ENCODE measurements at places on chromosomes 16 and 17.
A peak's percentile ranks its signal among the peaks of the same experiment; 100 is the strongest.

- DNase-seq = no peak
Measured at GRCh38 chr16:81445966-81446906, 1.6 kb downstream of the CMIP start.

DNA sequence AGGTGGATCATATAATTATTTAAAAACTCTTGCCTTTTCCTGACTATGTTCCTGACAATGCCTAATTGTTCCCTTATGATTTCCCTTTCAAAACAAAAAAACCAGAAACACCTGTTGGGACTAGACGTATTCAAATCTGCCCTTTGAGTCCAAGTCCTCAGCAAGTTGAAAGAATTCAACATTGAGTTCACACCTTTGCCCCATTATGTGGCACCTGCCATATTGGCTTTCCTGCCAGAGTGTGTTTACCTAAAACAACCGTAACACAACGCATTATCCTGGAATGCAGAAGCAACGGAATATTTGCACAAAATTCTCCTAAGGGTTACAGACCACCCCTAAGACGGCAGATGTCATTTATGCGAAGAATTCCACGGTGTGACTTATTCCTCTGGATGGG lies 105.9 kb downstream of the ZFHX3 start:
- no peak for DNase-seq

- DNase-seq = no peak
Measured at GRCh38 chr17:42676424-42677011, at the start of gene PLEKHH3. Gene PLEKHH3, minus strand, starts transcription at chr17:42676994. Its CDS starts 431 bp downstream, at chr17:42676563.

GRCh38 chr16:73051961-73052360 lies 4.0 kb upstream of the ZFHX3 start:
- DNase-seq = no peak

DNA sequence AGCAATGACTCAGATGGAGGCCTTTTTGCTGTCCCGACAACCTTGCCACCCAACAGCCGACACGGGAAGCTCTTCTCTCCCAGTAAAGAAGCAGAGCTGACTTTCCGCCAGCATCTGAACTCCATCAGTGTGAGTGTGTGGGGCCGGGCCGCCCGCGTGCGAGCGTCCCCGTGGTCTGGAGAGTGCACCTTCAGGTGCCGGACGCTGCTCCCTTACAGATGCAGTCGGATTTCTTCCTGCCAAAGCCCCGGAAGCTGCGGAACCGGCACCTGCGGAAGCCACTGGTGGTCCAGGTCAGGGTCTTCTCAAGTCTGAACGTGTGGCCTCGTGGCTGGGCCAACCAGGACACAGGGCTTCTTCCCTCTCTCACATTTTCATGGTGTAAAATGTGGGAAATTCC lies 15.5 kb upstream of the JPT2 start:
- no peak for DNase-seq

DNA sequence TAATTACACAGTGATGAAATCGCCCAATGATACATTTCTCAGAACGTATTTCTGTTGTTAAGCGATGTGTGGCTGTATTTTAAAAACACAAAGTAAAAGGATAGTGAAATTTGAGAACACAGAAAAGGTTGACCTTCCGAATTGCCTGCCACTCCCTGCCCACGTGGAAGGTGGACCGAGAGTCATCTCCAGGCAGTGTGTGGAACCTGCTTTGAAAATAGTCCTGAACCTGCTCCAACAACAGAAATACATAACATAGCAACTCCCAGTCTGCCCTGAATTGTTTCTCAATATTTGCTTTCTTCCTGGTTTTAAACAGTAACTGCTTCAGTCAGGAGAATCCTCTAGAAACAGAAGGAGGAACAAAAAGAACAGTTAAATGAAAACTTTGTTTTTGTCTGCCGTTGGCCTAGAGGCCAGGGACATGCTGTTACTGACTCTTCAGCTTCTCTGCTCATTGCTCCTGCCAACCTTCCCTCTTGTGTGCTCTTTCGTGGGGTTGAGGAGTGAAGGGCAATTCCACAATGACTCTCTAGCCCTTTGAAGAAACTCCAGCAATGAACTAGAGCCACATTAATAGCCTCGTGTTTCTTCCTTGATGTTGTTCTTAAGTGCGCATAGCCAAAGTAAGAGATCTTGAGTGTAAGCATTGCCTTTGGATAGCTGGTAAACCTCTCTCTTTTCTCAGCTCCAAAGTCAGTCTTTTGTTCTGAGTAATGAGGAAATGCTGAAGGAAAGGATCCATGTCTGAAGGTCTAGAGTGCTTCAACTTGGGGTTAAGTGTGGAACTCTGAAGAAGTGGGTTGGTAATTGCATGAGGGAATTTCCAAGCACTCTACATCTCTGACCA lies 452.5 kb upstream of the CCL2 start:
- no peak for DNase-seq

GRCh38 chr16:68848786-68849185 lies 5.5 kb downstream of the TANGO6 start:
- no peak for DNase-seq

DNA sequence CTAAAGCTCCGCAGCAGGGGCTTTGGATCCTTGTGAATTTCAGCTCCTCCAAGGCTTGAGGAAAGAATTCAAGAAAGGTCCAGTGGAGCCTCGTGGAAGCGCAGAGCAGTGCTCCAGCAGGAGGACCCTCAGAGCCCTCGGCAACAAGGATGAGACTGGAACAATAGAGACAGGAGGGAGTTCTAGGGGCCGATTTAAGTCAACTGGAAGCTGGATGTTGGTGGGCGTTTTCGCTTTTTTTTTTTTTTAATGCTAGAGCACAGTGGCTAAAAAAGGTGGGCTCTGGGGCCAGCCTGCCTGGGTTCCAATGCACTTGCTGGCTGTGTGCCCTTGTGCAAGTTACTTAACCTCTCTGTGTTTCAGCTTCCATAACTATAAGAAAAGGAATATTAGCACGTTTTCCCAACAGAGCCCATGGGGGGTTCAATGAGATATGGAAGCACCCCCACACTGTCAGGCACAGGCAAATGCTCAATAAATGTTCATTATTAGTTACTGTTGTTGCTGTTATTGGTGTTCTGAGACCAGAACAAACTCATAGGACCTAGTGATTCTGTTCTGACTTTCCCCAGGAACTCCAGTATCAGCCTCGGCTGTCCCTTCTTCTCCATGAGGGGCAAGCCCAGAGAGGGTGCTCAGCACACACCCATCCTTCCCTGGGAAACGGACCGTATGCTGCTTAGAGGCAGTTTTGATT lies 5.3 kb upstream of the CBX8 start:
- DNase-seq = no peak

GRCh38 chr17:8016632-8017424 lies 14.4 kb downstream of the GUCY2D start:
- peak; percentile 39 for DNase-seq

- no peak for DNase-seq
Measured at GRCh38 chr17:67322042-67322787, 44.2 kb downstream of the PSMD12 start.

DNA sequence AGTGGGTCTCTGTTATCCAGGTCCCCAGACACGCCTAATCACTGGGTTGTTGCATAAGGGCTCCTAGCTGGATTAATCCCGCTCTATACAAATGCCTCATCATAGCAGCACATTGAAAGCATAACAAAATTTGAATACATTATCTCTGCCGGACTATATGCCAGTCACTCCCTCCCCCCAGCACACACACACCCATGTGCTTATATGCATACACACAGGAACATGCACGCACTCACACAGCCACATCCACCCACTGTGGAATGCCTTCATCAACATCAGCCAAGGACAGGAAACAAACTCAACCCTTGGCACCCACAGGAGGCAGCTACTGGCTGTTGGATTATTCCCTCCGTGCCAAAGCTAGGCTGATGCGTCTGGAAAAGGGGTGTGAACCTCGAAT lies 3.5 kb upstream of the CDH13 start:
- no peak for DNase-seq

- DNase-seq = no peak
Measured at GRCh38 chr17:82697808-82698064, 762 bp downstream of the RAB40B start.

- DNase-seq = no peak
Measured at GRCh38 chr17:41683441-41684007, 5.2 kb upstream of the EIF1 start.

DNA sequence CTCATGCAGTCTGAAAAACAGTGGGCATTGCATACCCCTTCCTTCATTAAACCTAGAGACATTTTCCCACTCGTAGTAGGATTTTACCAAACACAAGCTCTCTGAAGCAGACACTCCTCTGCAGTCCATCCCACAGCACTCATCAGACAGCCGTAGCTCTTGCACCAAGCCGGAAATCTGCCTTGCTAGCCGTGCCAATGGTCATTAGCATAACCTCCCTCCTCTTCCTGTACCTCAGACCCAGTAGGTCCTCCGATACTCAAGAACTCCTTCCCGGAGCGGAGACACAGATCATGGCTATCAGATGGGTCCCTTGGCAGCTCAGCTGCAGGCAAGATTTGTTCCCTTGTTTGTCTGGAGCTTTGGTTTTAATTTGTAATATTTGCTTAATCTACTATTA lies 483.1 kb upstream of the PSMD7 start:
- DNase-seq = no peak

GRCh38 chr16:54286366-54287130 lies at the start of gene IRX3:
Gene IRX3, minus strand, starts transcription at chr16:54286787. Its CDS starts 737 bp downstream, at chr16:54286050.
- DNase-seq = peak; percentile 75

GRCh38 chr16:86059253-86060171 lies 160.6 kb downstream of the IRF8 start:
- DNase-seq = no peak

DNA sequence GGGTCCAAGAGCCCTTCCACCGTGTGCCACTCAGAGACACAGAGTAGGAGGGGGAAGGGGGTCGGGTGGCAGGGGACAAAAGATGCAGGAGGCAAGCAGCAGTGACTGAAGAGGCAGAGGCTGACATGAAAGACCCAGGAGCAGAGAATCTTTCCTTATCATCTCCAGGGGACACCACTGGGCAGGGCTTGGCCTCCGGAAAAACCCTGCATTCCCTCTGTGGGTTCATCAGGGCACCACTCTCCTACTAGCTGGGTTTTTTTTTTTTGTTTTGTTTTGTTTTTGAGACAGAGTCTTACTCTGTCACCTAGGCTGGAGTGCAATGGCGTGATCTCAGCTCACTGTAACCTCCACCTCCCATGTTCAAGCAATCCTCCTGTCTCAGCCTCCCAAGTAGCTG lies 2.1 kb upstream of the STX4 start:
- no peak for DNase-seq

DNA sequence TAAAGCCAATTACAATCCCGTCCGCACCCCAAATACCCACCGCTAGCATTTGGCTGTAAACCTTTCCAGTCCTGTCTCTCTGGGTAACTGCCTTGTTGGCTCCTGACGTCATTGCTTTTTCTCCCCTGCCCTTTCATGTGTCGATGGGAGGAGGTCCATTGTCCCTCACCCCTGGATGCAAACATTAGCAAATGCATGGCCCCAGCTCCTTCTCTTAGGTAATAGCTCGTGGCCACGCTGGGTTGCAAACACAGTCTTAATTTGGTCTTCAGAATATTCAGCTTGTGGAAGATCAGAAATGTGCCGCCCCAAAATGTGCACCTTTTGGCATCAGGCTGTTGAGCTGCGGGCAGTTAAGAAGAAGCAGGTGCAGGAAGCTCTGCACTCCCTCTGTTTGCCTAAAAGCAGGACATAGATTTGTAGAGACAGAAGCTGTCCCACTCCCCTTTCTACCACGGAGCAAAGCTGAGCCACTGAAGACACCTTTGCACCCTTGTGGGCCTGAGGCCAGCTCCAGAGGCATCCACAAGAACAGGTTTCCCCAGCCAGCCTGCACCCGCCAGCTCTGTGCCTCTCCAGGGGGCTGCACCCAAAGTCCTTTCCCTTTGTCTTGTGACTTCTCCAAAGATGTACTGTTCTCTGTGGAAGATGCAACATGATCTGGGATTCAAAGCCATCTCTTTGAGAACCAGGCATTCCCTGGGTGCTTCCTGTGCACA lies 127.3 kb downstream of the MGAT5B start:
- DNase-seq = no peak

- DNase-seq = no peak
Measured at GRCh38 chr16:80189476-80190175, 351.2 kb upstream of the DYNLRB2 start.

- DNase-seq = no peak
Measured at GRCh38 chr16:69039333-69039941, 66.0 kb upstream of the HAS3 start.
